ENCODE measurements at places on chromosomes 4 and X.

- DNase-seq, result no peak
Measured at GRCh38 chr4:15501941-15502340, 32.3 kb downstream of the CC2D2A start.

- DNase-seq, result no peak
Measured at GRCh38 chrX:101709384-101709783, 49.7 kb upstream of the ARMCX2 start.

DNA sequence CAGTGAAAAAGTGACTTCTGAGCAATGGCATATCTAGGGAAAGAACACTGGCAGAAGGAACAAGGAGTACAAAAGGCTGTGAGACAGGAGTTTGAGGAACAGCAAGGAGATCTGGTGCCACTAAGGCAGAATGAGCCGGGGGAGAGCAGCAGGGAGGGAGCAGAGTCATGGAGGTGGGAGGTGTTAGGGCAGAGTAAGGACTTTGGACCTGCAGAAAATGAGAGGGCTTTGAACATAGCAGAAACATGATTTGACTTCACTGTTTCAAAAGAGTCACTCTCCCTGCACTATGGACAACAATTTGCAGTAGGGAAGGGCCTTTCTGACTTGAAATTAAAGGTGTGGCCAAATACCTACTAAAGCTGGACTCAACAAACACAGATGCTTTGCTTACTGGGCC lies 356.2 kb downstream of the ADGRL3 start:
- DNase-seq, result no peak

DNA sequence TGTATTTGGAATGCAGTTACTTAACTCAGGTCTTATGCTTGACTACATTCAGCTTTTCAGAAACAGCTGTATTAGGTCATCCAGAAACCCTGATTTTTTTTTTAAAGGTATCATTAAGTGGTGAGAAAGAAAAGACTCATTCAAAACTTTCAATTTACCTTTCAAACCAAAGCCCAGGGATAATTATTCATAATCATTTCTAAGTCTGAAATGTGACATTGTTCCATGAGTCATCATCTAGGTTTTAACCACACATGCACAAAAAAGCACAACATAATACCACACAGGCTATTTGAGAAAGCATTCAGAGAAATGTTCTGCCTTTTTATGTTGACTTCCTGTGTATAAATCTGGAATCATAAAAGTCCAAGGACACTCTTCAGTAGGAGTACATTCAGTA lies 288.2 kb downstream of the IL1RAPL2 start:
- DNase-seq, result peak; percentile 32

DNA sequence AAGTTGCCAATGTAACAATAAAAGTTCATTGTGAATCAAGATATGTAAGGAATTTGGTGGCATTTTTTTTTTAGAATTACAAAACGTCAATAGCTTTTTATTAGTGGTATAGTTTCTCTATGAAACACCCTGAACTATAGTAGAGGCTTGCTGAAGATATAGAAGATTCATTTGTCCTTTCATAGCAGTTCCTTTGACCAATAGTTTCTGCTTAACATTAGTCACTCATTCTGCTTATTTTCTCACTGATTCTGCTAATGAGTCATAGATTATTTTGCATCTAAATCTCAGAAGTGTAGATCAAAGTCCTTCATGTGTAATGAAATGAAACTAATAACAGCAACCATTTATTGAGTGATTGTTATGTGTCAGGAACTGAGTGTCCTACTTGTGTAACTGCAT lies 205.0 kb upstream of the TET2 start:
- peak; percentile 9 for DNase-seq

DNA sequence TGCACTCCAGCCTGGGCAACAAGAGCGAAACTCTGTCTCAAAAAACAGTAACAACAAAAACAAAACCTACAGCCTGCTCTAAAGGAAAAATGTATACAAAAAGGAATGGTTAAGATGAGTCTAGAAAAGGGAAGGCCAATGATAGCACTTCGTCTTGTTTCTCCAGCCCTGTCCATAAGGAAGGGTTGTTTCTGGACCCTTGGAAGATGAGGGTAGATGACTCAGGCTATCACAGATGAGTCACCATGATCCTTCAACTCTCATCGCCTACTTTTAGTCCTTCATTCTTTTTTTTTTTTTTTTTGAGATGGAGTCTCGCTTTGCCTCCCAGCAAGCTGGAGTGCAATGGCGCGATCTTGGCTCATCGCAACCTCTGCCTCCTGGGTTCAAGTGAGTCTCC lies 8.8 kb downstream of the PLA2G12A start:
- DNase-seq, result no peak

DNA sequence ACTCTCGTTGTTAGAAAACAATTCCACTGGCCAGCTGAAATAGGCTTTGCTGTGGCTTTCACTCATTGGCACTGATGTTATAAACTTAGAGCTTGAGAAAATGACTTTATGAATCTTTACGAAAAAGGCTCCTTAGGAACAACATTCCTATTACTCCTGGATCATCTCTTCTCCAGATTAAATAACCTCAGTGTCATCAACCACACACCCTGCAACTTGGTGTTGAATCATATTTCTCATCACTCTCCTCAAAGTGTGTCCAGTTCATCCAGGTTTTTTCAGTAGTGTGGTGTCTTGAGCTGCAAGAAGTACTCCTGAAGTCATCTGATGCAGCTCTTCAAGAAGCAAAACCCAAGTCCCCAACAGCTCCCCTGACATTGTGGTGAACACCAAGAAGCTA lies 28.1 kb upstream of the ANOS1 start:
- DNase-seq, result no peak

DNA sequence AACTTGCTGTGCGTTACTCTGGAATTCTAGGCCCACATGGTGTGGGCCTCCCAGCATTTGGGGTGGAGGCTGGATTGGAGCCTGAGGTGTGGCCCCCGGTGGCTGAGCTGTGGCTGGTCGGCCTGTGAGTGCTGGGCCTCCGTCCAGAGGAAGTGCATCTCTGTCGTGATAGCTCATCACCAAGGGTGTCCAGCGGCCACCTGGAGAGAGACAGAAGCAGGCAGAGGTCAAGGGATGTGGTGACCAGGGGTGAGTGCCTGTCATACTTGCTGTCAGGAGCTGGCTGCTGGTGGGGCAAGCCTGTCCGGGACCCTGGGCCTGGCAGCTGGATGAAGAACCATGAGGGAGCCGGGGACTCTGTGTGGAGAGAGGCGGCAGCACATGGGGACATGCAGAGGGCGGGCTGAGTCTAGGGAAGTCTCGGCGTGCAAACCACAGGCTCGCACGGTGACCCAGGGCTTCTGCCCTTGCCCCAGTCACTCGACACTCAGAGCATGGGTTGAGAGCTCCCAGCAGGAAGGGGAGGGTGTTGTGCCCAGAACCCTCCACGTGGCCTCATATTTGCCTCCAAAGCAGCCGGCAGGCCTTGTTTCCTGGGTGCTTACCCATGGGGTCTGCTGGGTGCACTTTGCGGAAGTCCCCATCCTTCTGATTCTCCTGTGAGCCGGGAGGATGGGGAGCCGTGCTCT lies 6.2 kb downstream of the SORCS2 start:
- DNase-seq, result no peak

DNA sequence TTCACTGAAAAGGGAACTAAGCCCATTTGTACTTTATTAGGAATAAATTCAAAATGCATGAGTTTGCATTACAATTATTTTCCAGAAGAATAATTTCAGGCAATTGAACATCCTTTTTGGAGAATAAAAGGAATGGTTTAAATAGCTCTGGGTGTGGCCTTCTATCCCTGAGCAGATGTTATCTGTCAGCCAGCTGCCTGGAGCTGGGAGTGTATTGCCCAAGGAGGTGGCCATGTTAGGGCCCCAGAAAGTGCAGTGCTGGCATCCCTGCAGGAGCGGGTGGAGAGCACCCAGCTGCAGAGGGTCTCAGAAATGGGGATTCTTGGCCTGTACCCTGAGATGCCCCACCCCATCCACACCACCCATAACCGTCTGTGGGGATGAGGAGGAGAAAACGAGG lies 21.6 kb upstream of the VEGFD start:
- DNase-seq, result no peak

- no peak for DNase-seq
Measured at GRCh38 chr4:174009686-174010451, 273.6 kb downstream of the FBXO8 start.

DNA sequence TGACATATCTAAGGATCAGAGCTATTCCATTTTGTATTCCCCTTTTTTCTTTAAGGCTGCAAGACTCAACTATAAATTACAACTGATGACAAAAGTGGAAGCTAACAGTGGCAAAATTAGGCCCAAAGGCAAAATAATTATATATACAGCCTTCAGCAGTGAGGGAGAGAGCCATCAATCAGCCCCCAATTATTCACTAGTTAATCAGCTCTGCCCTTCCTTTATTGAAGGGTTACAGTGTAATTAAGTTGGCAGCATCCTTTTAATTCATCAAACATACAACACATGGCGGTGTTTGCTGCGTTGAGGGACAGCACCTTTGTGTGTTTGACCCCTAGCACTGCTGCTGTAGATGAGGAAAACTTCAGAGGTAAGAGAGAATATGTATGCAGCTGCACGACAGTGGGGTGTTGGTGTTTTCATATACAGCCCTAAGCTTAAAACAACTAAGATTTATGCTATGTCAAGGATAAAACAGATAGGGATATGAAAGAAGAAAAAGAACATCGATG lies 973.9 kb upstream of the POU3F4 start:
- no peak for DNase-seq

GRCh38 chrX:108224727-108225621 lies 133.4 kb downstream of the ATG4A start:
- DNase-seq, result peak; percentile 28

- no peak for DNase-seq
Measured at GRCh38 chr4:7854216-7854615, 85.4 kb downstream of the AFAP1 start.

DNA sequence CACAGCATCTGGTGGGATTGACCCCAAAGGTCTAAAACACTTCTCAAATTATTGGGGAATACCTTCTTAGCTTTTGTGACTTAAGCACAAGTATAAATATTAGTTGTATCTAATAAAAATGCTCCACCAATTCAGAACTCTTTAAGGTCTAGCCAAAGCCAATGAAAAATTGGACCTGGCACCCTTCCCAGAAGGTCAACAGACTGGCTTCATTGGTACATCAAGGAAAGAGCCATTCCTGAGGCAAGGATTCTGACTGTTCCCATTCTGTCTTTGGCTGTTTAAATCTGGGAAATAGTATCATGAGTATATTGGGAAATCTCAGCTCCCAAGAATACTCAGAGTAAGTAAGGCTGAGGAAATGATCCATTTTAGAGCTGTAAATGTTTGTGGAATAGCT lies 153.0 kb upstream of the TRPC5 start:
- DNase-seq, result no peak

GRCh38 chr4:167890226-167890625 lies 202.1 kb upstream of the ANXA10 start:
- DNase-seq, result no peak

DNA sequence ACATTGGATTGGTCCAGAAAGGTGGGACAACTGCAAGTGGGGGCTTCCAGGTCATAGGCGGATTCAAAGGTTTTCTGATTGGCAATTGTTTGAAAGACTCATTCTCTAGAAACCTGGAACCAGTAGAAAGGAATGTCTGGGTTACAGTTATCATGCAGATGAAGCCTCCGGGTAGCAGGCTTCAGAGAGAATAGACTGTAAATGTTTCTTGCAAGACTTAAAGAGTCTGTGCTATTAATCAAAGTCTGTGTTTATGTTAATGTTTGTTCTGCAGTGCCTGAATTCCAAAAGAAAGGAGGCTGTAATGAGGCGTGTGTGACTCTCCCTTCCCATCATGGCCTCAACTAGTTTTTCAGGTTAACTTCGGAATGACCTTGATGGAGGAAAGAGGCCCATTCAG lies 43.9 kb upstream of the GC start:
- no peak for DNase-seq

DNA sequence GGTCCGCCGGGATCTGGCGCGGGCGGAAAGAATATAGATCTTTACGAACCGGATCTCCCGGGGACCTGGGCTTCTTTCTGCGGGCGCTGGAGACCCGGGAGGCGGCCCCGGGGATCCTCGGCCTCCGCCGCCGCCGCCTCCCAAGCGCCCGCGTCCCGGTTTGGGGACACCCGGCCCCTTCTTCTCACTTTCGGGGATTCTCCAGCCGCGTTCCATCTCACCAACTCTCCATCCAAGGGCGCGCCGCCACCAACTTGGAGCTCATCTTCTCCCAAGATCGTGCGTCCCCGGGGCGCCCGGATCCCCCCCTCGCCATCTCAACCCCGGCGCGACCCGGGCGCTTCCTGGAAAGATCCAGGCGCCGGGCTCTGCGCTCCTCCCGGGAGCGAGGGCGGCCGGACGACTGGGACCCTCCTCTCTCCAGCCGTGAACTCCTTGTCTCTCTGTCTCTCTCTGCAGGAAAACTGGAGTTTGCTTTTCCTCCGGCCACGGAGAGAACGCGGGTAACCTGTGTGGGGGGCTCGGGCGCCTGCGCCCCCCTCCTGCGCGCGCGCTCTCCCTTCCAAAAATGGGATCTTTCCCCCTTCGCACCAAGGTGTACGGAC lies 482 bp upstream of the SHOX start:
- DNase-seq, result no peak

Measured in activated CD4-positive, alpha-beta T cell treated with anti-CD3 and anti-CD28 coated beads, Interleukin-2, Interleukin-4, amounts not matched to agents 100 ng/mL and 50 ng/mL, durations not matched to agents 16 hours and 8 hours (primary cell).